Left ventricle myocardium inferior (tissue), 1 donor: ENCODE measurements at places on chromosomes 4 and X.

GRCh38 chr4:2923141-2923551, 40.1 kb downstream of the NOP14 start:
- no peak for DNase-seq

DNA sequence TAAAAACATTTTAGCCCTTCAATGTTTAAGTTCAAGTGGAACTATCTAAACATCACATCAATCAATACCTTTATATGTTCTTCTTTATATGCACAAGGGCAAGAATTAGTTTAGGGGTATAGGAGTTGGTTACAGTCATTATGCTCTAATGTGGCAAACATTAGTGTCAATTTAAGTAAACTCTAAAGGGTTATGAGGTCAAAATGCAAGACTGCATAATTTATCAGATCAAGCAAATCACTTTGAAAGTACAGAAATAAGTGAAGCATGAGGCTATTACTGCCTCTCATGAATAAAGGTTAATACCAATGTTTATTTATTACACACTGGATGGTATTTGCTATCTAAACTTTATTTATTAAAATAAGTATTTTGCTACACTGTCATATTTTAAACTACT, 59.7 kb downstream of the MAB21L2 start:
- no peak for DNase-seq

DNA sequence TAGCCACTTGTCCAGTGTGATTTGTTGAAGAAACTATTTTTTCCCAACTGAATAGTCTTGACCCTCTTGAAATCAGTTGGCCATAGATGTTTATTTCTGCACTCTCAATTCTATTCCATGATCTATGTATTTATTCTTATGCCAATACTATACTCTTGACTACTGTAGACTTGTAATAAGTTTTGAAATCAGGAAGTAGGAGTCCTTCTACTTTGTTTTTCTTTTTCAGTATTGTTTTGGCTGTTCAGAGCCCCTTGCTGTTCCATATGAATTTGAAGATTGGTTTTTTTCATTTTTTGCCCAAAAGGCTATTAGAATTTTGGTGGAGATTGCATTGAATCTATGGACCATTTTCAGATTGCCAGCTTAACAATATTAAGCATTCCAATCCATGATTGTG, 10.2 kb downstream of the SAP30 start:
- DNase-seq: no peak

DNA sequence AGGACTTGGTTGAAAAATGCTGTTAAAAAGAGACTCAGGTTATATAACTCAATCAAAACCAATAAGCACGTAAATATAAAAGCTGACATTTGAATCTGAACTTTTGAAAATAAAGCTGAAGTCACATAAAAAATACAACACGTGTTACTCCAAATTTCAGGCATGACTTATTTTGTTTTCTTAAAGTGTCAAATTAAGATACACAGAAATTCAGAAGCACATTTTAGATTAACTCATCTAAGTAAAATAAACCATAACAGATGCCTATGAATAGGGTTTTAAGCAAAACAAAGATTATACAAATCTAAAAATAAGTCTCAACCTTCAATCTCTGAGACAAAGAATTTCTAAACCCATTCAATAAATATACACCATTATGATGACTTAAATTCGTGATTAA, 124.8 kb downstream of the ANTXR2 start:
- no peak for DNase-seq

GRCh38 chr4:122968227-122968812, 45.9 kb upstream of the NUDT6 start:
- DNase-seq: no peak

GRCh38 chr4:38313999-38314561, 349.9 kb upstream of the KLF3 start:
- no peak for DNase-seq

GRCh38 chr4:167000141-167000852, 234.0 kb downstream of the SPOCK3 start:
- DNase-seq: no peak

- DNase-seq: no peak
These were observed 23.5 kb downstream of the CXCL8 start for GRCh38 chr4:73763877-73764276.

DNA sequence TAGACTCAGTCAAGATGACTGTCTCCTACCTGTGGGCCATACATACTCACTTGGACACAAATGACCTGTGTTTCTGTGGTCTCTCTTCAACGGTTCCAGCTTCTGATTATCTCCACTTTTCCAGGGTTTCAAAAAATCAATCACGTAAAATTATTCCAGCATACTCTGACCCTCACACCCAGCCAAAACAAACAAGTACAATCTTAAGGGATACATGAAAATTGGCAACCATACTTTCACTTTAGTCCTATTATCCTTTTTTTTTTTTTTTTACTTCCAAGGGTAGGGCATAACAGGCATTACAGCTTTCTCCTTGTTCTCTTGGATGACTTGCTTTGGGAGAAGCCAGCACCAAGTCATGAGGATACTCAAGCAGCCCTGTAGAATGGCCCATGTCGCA, 225.8 kb upstream of the GALNT7 start:
- DNase-seq: no peak

GRCh38 chr4:18441203-18441590, 419.6 kb upstream of the LCORL start:
- DNase-seq: no peak

GRCh38 chr4:773214-773613, 52.7 kb downstream of the CPLX1 start:
- no peak for DNase-seq

- DNase-seq: no peak
These were observed 296.1 kb upstream of the LDB2 start for GRCh38 chr4:17194586-17194985.

GRCh38 chrX:49754233-49754857, 58.6 kb upstream of the PAGE1 start:
- DNase-seq: peak; percentile 13

DNA sequence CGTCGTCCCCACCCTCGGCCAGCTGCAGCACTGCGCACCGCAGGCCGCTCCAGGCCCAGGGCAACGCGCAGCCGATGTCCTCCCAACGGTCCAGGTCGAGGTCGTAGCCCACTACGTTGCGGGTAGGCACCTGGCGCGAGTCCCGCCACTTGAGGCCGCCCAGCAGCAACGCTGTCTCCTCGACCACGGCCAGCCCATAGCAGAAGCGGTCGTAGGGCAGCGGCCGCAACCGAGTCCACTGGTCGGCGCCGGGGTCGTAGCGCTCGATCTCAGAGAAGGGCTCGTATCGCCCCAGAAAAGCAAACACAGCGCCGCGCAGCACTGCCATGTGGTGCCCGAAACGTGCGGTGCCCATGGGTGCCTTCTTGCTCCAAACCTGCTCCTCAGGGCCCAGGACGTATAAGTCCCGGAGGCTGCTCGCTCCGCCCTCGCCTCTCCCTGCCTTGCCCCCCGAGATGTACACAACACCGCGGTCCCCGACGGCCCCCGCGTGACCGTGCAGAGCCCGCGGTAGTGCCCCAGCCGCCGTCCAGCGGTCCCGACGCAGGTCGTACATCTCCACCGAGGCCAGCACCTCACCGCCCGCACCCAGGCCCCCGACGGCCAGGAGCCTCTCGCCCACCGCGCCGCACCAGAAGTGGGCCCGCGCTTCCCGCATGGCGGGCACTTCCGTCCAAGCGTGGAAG, 2.1 kb downstream of the KLHL34 start:
- no peak for DNase-seq
